ENCODE measurements at places on chromosomes 3 and 15.

DNA sequence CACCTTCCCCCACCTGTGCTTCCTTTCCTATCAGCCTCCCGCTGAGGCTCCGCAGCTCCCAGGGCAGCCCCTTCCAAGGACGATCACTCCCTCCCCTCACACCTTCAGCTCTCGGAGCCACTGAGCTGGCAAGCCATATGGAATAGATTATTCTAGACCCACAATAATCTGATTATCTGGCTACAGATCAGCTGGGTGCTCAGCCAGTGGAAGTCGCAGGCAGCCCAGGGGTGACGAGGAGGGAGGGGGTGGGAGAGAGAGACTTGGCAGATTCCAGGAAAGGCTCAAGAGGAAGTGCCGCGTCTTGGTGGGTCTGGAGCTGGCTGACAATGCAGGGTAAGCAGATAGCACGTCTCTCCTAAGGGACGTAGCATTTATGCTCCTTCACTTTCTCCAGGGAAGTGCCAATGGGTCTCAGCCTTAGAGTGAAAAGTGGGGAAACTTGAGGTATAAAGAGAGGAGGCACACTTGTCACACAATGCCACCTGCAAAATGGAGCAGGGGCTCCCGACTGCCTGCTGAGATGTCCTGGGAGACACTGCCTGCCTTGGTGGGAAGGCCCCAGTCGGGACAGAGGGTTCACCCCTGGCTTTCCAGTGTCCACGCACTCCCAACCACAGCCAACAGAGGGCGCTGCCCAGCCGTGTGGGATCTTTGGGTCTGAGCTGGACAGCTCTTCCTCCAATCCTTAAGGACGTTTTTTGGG lies 9.4 kb upstream of the MESP1 start:
- DNase-seq = peak; percentile 30

DNA sequence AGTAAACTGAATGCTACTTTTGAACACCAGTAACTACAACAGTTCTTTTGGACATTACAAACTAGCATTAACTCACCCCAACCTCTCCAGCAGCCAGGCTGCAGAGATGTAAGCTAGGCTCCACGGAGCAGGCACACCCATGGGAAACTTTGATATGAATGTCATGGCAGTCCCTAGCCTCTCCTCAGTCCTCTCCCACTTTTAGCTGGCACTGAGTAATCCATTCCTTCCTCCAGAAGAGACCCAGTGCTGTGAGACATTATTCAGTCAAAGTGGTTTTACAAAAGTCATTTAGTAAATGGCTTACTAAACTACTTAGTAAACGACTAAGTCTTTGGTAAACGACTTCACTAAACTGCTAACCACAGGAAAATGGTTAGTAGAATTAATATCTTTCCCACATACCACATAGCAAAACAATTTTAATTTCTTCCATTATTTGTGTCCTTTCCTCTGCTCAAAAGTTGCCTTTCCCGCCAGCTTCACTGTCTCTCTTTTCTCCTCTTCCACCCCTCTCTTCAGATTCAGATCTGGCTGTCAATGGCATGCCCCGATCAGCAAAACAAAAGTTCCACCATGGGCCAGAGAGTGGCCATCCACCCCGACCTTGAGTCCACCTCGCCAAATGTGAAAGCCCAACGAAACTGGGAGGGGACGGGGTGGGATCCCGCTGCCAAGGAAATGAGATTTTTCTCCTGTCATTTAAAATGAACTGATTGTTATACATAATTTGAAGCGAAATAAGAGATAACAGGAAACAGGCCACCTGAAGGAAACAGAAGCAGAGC lies 67.5 kb upstream of the TJP1 start:
- DNase-seq = no peak

DNA sequence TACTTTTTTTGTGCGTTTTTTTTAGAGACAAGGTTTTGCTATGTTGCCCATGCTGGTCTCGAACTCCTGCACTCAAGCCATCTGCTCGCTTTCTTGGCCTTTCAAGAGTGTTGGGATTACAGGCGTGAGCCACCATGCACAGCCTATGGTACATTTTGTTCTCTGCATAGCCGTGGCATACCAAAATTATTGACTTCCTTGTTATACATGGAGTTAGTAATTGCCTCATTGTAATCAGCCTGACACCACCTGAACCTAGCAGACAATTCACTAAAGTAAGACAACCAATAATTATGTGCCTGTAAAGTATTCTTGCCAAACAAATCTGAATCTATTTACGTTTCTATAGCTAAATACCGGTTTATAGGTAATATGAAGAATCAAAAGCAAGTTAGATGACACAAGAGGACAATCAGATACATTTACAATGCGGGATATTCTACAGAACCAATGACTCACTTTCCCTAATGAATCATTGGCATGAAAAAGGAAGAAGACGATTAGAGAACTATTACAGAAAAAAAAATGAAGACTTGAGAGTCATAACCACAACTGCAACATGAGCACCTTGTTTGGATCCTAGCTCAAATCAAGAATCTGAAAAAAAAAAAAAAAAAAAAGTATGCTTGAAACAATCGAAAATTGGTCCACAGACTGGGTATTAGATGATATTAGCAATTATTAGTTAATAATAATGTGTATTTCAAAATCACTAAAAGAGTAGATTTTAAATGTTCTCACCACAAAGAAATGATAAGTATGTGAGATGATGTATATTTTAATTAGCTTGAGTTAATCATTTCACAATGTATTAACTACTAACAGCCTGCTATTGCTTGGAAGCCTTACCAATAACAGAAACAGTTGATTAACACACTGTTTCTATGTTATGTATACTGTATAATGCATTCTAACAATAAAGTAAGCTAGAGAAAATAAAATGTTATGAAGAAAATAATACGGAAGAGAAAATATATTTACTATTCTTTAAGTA lies 7.1 kb downstream of the GUCA1C start:
- DNase-seq = no peak

- no peak for DNase-seq
Observed at GRCh38 chr15:47803767-47804166, 86.5 kb downstream of the SEMA6D start.

DNA sequence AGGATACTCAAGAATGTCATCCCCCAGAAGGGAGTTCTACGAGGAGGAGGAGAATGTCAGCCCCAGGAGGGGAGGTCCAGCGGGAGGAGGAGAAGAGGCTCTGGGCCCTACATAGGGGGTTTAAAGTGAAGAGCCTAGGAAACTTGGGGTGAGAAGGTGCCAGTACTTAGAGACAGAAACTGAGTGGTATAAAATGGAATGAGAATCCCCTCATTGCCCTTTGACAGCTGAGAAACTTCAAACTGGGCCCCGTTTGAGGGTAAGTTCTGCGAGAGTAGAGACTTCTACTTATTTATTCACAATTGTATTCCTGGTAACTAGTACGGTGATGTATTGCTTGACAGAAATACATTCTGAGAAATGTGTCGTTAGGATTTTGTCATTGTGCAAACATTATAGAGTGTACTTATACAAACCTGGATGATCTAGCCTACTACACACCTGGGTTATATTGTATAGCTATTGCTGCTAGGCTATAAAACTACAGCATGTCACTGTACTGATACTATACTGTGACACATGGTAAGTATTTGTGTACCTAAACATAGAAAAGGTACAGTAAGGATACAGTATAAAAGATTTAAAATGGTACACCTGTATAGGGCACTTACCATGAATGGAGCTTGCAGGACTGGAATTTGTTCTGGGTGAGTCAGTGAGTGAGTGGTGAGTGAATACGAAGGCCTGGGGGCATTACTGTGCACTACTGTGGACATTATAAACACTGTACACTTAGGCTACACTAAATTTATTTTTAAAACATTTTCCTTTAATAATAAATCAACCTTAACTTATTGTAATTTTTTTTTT lies 62.0 kb downstream of the TSC22D2 start:
- no peak for DNase-seq

DNA sequence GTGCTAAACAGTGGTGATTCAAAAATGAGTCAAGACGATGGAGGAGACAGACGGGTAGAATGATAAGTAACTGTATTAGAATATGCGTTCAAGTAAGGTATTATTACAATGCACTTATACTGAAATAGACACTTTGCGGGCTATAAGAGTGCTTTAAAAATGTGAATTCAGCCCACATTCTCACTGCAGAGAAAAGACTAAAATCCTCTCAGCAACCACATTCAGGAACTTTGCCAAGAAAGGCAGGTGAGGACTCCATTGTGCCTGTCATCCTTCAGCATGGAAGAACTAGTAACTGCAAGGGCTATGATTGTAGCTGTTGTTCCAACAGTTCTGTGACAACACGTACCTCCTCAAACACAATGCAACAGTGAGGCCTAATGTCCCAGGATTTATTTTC lies 272.0 kb downstream of the RORA start:
- DNase-seq = no peak
